A549 treated with ZK216348 at 1 μM for 4 hours (cell line): ENCODE measurements at places on chromosomes 1 and 21. TPM values are rescaled to one million over a fixed set of nuclear protein-coding genes. Genes with fewer than 3 reads are reported as not detected.

The EPRS1 gene
- total RNA-seq = 67.9 to 87.4 TPM (median 79.2 TPM) in 5 replicates

The OR2T2 gene
- total RNA-seq = not detected in 5 replicates

The RAB3B gene
- 5.2 to 10.4 TPM (median 6.8 TPM) in 5 replicates for total RNA-seq

The SLC9C2 gene
- not detected in 5 replicates for total RNA-seq

The SELENOF gene
- 120 to 185 TPM (median 150 TPM) in 5 replicates for total RNA-seq

The GABPA gene
- 4.4 to 7.3 TPM (median 6.8 TPM) in 5 replicates for total RNA-seq

The CHI3L2 gene
- total RNA-seq = 0.32 to 0.83 TPM (median 0.41 TPM) in 5 replicates

The KCNQ4 gene
- total RNA-seq = 0.19 to 0.33 TPM (median 0.25 TPM) in 5 replicates

The F3 gene
- total RNA-seq = 3.1 to 4.0 TPM (median 3.4 TPM) in 5 replicates

The MKNK1 gene
- total RNA-seq = 18.2 to 21.2 TPM (median 19.5 TPM) in 5 replicates

The C8A gene
- not detected in 5 replicates for total RNA-seq

The RO60 gene
- 20.2 to 26.9 TPM (median 26.5 TPM) in 5 replicates for total RNA-seq

The TOMM20 gene
- total RNA-seq = 85.6 to 124 TPM (median 106 TPM) in 5 replicates

The BCL2L15 gene
- total RNA-seq = 0.64 to 2.0 TPM (median 0.86 TPM) in 5 replicates

The KCNJ9 gene
- not detected in 5 replicates for total RNA-seq

The RNU1-3 gene
- not detected in 5 replicates for total RNA-seq

The ZNF648 gene
- not detected in 5 replicates for total RNA-seq

The HCRTR1 gene
- total RNA-seq = not detected in 5 replicates

The SH3GLB1 gene
- 33.6 to 44.4 TPM (median 35.1 TPM) in 5 replicates for total RNA-seq

The LYPD8 gene
- 0.19 to 0.45 TPM (median 0.21 TPM) in 3 of 5 replicates, not detected in the others for total RNA-seq

The BTBD19 gene
- 2.0 to 3.4 TPM (median 3.2 TPM) in 5 replicates for total RNA-seq

The THEM5 gene
- total RNA-seq = not detected in 5 replicates

The ASB17 gene
- total RNA-seq = not detected in 5 replicates

The GPR25 gene
- not detected in 5 replicates for total RNA-seq

The RNU1-2 gene
- not detected in 5 replicates for total RNA-seq
